ENCODE measurements at places on chromosomes 6 and 20.

DNA sequence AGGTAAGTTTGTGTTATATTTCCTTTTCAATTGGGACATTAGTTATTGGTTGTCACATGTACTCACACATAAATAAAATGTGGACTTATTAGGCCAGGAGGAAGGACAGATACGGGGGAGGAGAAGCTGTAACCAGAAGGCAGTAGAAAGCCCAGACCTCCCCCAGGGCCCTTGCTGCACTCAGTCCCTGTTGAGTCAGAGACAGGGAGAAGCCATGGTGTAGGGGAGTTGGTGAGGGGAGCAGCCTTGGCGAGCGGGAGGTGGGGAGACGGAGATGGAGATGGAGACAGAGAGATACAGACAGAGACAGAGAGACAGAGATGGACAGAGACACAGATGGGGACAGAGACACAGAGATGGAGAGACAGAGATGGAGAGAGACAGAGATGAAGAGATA lies 263.2 kb downstream of the DLL1 start:
- no peak for DNase-seq

DNA sequence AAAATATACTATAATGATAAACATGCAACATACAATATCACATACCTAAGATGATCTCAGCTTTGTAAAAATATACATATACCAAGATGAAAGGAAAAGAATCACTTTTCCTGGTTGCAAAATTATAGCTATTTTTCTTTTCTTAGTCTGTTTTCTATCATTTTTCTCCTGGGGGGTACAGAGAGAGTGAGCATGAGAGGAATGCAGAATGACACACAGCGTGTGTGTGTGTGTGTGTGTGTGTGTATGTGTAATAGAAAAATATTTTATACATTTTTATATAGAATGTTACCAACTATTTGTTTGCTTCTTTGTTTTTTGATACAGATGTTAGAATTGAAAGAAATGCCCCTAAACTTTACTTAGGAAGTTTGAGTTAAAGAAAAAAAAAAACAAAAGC lies 64.3 kb downstream of the FAM83B start:
- no peak for DNase-seq

DNA sequence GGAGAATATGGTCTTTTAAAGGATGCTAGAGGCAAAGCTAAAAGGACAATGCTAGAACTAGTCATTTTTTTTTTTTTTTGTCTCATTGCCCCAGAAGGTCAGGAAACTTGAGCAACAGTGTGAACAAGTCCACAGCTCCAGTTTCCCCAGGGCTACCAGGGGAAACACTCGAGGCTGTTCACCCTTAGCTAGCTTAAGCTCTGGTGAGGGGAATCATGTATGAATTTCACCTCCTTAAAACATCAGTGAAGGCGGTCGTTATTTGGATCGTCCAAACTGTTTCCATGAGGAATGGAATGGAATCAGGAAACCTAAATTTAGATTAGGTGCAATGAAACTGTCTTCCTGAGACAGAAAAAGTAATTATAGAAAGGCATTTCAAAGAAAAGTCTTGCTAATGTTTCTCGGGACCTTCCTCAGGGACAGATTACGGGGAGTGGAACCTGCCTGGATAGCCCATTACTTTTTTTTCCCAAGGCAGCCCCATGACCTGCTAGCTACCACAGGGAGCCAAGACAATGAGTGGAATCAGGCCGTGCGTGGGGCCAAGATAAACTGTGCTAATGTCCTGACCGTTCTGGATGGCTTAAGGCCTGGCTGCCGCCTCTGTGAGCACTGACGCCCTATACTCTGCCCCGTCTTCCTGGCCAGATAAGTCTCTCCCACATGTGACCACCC lies 164.8 kb upstream of the SGK1 start:
- no peak for DNase-seq

DNA sequence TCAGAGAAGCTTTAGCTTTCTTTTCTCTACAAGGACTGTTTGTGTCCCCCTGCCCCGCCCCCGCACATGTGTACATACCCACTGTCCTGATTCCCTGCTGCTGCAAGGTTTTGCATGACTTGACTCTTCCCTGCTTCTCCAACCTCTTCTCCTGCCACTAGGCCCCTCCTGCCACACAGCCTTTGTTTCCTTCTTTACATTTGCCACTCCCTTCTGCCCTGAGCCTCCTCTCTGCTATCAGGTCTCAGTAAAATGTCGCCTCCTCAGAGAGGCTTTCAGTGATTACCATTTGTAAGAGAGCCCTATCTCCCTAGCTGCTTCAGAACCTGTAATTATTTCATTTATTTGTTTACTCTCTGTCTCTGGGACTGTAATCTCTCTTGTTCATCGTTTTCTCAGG lies 56.4 kb upstream of the VSTM2L start:
- DNase-seq = peak; percentile 57

- no peak for DNase-seq
Observed at GRCh38 chr6:168664956-168665355, 224.0 kb downstream of the SMOC2 start.

GRCh38 chr6:43496370-43497128 lies 13.6 kb downstream of the LRRC73 start:
- no peak for DNase-seq

GRCh38 chr6:43733471-43734293 lies 36.3 kb upstream of the VEGFA start:
- no peak for DNase-seq
